ENCODE measurements at places on chromosomes 3 and 15. TPM values are rescaled to one million over a fixed set of nuclear protein-coding genes. Genes with fewer than 3 reads are reported as not detected.

DNA sequence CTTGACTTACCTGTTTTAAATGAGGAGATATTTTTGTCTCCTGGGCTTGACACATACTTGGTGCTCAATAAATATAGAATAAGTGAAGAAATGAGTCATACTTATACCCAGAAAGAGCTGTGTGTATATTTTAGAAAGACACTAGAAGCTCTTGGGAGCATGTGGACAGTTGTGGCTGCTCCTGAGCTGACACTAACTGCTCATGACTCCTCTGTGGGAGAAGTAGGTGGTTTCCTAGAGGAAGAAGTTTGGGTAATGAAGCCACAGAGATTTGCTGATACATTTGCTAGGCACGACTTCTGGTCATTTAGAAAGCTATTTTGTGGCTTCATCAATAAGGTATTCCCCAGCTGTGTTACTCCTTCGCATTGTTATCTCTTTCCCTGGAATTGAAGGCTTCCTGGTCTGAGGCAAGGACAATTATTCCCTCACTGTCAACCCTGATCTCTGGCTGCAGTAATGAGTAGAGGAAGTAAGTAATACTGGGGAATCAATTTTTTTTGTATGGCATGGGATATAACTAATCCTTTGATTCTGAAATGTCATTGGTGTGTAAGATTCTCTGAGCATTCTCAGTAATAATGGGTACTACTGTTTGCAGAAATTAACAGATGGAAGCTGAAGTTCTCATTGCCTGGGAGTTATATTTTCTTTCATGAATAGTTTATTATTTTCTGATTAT lies 79.6 kb upstream of the DCBLD2 start:
- DNase-seq, result peak; percentile 95

The TUBGCP5 gene
- total RNA-seq, result 20.8 TPM

The COLQ gene
- 0.12 TPM for total RNA-seq

The ZXDC gene
- total RNA-seq, result 13.5 TPM

The ZBED2 gene
- total RNA-seq, result 0.15 TPM

The NFKBIZ gene
- total RNA-seq, result 9.6 TPM

The ACOX2 gene
- 18.5 TPM for total RNA-seq

DNA sequence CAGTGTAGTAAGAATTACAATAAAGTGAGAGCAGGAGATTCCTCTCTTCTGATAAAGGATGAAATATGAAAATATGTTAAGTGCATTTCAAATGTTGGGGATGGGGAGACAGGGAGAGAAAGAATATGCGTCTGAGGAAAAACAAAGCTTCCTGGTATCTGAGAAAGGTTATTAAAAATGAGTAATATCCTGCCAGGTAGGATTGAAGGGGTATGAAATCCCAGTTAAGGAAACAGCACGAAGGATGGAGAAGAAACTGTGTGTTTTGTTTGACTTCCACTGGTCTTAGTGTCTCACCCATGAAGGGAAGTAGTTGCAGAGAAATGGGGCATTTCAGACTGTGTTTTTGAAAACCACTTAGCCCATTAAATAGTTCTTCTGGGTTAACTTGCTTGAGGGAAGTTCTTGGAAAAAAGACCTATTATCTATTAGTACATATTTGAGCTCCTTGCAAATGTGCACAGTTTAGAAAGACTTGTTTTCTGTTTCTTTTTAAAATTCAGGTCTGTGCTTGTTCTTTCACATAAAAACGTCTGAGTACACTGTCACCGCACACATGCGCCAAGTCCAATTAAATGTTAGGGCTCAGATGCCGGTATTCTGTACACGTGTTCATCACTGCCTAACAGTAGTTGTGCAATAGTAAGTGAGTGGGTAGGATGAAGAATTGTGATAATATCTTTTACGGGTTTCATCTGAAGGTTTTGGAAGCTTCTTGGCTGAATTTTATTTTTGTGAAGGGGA lies 196.1 kb upstream of the P2RY1 start:
- DNase-seq, result no peak

The GUCA1C gene
- total RNA-seq, result 0.39 TPM

- peak; percentile 36 for DNase-seq
Measured at GRCh38 chr15:20356444-20356910, 185.1 kb downstream of the GOLGA6L6 start.

GRCh38 chr3:187741403-187742350 lies 3.6 kb downstream of the BCL6 start:
- peak; percentile 85 for DNase-seq

The CCDC54 gene
- total RNA-seq, result not detected

- DNase-seq, result no peak
Measured at GRCh38 chr3:134082582-134082981, 52.9 kb upstream of the SLCO2A1 start.

GRCh38 chr15:90816401-90817116 lies 51.8 kb upstream of the FURIN start:
- no peak for DNase-seq

DNA sequence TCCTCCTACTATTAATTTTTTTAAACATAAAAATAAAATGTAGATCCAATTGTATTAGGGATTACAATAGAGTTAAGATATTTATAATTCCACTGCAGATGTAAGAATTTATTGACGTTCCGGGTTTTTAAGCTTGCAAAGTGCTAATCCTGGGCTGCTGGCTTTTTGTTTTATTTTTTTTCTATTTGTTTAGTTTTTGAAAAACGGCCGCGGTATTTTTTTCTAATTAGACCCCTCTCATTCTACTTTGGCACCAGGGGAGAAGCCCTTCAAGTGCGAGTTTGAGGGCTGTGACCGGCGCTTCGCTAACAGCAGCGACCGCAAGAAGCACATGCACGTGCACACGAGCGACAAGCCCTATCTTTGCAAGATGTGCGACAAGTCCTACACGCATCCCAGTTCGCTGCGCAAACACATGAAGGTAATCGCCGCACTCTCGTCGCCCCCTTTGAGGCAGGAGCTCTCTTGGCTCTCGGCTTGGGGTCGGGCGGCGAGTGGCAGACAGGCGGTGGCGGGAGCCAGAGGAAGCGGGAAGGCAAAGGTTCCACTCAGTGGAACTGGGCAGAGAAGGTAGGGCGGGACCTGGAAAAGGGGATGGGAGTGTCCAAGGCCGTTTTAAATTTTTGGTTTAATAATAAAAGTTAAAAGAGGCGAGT lies 3.2 kb downstream of the ZIC1 start:
- DNase-seq, result no peak

DNA sequence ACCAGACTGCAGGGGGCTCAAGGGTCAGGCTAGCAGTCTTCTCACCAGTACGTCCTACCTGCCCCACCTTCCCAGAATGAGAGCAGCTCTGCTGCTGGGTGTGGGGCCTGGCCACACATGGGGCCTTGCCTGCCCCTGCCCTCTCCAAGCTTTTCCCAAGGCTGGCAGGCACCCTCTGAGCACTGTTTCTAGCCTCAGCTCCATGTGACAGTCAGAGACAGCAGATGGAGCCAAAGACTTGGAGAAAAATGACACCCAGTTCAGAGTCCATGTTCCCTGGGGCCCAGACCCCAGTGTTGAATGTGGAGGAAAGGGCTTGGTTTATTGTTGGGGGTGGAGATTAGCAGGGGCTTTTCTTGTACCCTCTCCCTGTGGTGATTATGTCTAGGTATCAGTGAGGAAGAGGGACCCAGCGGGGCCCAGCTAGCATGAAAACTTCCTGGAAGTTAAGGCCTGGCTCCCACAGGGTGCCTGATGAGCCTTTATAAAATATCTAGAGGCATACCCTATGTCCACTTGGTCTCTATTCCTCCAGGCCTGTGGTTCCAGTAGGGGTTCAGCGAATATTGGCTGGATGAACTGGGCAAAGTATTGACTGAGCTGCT lies 153.8 kb downstream of the EEFSEC start:
- DNase-seq, result peak; percentile 18

DNA sequence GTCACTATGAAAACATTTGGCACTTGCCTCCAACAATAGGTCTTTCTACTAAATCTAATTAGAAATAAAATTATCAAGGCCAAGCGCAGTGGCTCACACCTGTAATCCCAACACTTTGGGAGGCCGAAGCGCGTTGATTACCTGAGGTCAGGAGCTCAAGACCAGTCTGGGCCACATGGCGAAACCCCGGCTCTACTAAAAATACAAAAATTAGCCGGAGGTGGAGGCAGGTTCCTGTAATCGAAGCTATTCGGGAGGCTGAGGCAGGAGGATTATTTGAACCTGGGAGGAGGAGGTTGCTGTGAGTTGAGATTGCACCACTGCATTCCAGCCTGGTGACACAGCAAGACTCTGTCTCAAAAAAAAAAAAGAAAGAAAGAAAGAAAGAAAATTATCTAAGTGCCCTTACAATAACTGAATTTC lies 1.6 kb upstream of the PLD1 start:
- peak; percentile 73 for DNase-seq

The BFSP2 gene
- not detected for total RNA-seq

DNA sequence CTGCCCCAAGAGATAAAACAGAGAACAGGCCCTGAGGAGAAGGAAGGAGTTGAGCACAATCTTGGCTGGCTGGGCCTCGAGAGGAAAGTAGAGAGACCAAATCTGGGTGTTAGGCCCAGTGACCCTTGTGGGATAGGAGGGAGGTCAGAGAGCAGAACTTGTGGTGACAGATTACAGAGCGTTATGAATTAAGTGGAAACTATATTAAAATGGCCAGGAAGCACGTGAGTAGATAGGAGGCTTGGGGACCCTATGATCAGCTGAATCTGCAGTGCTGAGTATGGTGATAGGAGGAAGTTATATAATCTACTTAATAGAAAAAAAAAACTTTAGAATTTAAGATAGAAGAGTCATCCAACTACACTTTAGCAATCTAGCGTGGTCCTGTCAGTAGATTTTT lies 30.0 kb downstream of the ST6GAL1 start:
- DNase-seq, result no peak

- DNase-seq, result peak; percentile 10
Measured at GRCh38 chr15:71515375-71516186, 294.8 kb upstream of the NR2E3 start.

- DNase-seq, result no peak
Measured at GRCh38 chr15:50321680-50322210, 33.3 kb downstream of the GABPB1 start.

DNA sequence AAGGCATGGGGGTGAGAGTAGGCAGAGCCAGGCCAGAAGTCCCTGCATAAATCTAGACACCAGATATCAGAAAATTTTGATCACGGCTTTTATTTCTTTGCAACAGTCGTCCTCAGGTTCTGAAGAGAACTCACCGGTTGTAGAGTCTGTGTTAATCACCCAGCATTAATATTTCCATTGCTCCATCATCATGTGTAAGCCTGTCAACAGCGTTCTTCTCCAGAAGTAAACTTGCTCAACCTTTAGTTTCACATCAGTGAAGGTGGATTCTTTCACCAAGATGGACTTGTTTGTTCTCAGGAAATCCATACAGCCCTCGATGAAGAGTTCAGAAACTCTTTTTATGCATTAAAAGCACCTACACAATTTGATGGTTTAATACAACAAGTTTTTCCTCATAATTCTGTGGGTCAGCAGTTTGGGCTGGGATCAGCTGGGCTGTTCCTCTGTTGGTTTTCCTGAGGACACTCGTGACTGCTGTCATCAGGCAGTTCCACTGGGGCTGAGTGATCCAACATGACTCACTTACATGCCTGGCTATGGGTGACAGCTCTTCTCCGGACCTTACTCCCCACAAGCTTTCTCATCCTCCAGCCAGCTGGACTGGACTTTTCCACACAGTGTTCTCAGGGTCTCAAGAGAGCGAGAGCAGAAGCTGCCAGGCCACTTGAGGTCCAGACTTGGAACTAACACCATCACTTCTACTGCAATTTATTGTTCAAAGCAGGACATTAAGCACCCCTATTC lies 303.4 kb downstream of the ZNF621 start:
- DNase-seq, result peak; percentile 37

DNA sequence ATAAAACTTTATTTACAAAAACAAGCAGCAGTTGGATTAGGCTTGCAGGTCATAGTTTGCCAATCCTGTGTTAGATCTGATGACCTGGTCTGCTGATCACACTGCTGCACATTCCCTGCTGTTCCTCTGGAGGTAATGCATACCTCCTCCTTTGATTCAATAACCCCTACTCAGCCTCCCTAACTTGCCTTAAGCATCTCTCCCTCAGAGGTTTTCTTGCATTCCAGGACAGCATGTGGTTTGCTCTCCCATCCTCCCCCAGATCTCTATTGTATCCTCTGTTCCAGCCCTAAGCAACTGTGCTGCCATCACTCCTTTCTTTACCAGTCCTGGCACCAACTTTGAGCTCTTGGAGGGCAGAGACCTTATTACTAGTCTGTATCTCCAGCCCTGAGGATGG lies 63.4 kb downstream of the CACNA2D3 start:
- DNase-seq, result no peak

GRCh38 chr3:51675201-51675611 lies 4.2 kb downstream of the TEX264 start:
- peak; percentile 61 for DNase-seq

The C3orf18 gene
- total RNA-seq, result 2.7 TPM

DNA sequence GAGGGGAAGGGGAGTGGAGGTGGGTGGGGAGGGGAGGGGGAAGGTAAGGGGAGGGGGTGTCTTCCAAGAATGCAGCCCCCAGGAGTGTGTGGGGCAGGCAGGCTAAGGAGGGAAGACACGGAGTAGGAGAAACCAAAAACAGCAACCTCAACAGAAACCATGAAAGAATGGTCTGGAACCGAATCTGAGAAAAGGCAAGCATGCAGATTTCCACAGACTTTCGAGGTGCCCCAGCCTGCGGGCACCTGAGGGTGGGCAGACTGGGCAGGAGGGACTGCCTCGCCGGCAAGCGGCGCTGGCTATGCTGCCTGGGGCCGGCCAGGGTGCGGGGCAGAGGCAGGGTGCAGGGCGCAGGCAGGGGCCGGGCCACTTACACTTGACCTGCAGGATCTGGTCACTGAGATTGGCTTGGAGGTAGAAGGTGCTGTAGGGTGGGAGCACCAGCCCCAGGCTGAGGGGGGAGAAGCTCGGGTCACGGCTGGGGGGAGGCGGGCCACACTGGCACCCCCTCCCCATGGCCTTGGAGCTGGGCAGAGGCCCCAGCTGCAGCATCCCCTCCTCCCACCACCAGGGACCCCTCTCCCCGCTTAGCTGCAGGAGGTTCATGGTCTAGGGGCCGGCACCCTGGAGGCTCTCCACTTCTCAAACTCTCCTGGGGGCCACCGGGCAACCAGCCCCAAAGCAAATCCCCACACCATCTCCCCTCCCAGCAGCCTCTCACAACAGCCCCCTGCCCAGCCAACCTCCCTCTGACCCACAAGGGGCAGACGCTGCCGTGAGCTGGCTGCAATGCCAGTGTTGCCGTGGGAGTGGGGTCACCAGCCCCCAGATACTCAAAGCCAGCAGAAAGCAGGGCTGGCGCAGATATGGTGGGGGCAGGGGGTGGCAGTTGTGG lies 15.3 kb upstream of the TMEM115 start:
- no peak for DNase-seq

DNA sequence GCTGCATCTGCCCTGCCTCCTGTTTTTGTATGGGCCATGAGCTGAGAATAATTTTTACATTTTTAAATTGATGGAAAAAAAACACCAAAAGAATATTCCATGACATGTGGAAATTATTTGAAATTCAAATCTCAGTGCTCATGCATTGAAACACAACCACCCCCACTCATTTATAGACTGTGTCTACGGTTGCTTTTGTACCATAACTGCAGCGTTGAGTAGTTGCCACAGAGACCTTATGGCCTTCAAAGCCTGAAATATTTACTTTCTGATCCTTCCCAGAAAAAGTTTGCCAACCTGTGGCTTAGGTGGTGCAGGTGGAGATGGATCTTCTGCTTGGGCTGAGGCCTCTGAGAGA lies 28.1 kb downstream of the ARNT2 start:
- no peak for DNase-seq

GRCh38 chr15:96166223-96167200 lies 164.0 kb upstream of the NR2F2 start:
- no peak for DNase-seq
